ENCODE measurements at places on chromosomes 7 and 10. TPM values are rescaled to one million over a fixed set of nuclear protein-coding genes. Genes with fewer than 3 reads are reported as not detected.

PKD2L1 gene
- 0.60 TPM for total RNA-seq

STEAP1 gene
- 2.0 TPM for total RNA-seq

BZW2 gene
- 66.5 TPM for total RNA-seq

ELN gene
- not detected for total RNA-seq

CCDC126 gene
- total RNA-seq = 7.9 TPM

ANKRD30A gene
- not detected for total RNA-seq

SPDYE6 gene
- total RNA-seq = not detected

All from activated T-cell treated with anti-CD3 and anti-CD28 coated beads, Interleukin-2, amount 50 U/mL, for 72 hours (primary cell).